Activated naive CD4-positive, alpha-beta T cell treated with anti-CD3 and anti-CD28 coated beads for 36 hours (primary cell): ENCODE measurements at places on chromosomes 11 and 22.
A peak's percentile ranks its signal among the peaks of the same experiment; 100 is the strongest.

DNA sequence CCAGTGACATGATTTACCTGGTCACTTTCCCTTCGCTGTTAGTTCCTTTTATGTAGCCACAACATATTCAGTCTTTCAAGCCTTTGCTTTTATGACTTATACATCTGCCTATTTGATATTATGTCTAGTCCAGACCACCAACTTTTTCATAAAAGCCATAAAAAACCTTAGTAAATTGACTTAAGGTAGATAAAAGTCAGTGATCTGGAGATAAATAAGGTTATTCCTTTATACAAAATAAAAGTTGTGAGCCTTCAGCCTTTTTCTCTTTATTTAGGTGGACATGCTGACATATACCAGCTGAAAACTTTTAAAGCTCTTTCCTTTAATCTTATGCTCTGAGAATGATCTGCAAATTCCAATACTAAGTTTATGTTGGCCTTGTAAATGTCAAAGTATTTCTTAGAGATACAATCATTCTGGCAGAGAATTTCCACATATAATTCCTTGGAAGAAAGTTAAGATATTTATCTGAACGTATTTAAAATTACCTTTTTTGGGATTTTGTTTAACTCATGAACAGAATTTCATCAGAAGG is 690.4 kb upstream of the CHORDC1 start:
- DNase-seq: no peak

DNA sequence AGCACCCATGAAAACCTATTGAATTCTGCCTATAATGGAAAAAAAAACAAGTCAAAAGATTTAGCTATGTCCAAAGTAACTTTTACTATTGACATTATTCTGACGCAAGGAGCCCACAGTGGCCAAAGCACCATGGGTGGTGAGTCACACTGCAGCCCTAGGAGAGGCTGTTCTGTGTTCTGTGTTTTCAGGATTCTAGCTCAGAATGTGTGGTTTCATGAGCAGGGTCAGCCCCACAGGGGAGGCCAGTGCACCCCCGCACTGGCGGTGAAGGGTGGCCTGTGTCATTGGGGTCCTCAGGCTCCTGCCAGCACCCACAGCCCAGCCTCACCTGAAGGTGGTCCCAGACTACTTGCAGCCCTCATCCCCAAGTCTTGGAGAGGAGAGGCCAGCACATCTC is 112.2 kb downstream of the BRD1 start:
- DNase-seq: no peak

DNA sequence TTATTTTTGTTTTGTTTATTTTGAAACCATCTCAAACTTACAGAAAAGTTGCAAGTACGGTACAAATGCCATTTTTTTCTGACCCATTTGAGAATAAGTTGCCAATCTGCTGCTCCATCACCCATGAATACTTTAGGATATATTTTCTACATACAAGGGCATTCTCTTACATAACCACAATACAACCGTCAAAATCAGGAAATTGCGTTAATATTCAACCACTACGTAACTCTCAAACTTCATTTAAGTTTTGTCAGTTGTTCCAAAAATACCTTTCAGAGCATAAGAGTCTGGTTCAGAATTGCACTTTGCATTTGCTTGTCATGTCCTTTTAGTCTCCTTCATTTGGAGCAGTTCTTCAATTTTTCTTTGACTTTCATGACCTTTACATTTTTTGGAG is 194.3 kb upstream of the BDNF start:
- no peak for DNase-seq

- no peak for DNase-seq
Observed at GRCh38 chr22:39212721-39213376, 31.9 kb downstream of the PDGFB start.

GRCh38 chr11:10599388-10600175 is 31.1 kb upstream of the LYVE1 start:
- no peak for DNase-seq

- DNase-seq: no peak
Observed at GRCh38 chr11:102330231-102330630, 12.9 kb downstream of the BIRC3 start.

GRCh38 chr11:112279901-112280267 is 19.2 kb upstream of the PLET1 start:
- DNase-seq: peak; percentile 84

DNA sequence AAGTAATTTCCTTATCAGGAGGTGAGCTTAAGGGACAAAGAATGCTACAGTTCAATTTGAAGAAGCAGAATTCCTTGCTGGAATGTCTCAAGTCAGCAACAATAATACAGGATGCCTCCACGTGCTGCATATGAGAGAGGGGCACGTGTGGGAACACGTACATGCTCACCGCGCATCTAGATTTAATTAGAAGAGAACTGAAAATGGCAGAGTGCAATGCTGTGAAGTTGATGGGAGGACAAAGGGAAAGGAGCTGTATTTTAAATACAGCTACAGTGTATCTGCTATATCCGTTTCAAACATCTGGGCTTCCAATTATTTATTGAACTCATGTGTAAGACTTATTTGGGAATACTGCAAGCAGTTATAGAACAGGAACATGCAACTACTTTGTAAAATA is 328.7 kb downstream of the SOX6 start:
- DNase-seq: no peak

DNA sequence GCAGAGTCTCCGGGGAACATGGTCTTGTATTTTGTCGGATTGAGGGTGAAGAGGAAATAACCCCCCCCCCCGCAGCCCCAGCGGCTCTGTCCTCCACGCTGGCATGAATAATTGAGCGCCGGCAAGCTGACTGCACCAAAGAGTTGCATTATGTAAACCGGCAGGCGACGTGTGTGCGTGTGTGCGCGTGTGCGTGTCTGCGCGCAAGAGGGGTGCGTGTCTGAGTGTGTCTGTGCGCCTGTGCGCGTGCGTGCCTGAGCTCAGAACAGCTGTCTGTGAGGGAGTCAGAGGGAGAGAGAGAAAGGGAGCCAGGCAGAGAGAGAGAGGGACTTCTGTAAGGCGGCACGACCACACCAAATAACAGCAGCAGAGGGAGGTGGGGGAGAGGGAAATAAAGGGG is 94.4 kb downstream of the SCN3B start:
- peak; percentile 64 for DNase-seq
